Mesenchymal stem cell (in vitro differentiated cells and primary cell): ENCODE measurements at places on chromosomes 6 and 20.

DNA sequence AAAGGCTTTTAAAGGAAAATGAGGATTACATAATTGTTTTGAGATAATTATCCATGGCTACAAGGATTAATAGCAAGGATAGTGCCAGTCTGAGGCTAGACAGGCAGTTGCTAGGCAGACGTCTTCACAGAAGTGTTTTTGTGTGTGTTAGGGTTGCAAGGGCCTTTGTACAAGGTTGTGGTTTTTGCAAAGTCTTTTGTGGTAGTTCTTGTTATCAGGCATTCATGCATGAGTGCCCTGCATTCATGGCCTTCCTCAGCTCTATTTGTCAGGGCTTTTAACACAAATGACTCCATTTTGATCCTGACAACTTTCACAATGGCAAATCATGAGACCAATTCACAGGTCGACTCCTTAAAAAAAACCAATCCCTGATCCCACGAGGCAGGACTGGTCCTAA lies 68.1 kb upstream of the TXNDC5 start:
- DNase-seq = no peak

DNA sequence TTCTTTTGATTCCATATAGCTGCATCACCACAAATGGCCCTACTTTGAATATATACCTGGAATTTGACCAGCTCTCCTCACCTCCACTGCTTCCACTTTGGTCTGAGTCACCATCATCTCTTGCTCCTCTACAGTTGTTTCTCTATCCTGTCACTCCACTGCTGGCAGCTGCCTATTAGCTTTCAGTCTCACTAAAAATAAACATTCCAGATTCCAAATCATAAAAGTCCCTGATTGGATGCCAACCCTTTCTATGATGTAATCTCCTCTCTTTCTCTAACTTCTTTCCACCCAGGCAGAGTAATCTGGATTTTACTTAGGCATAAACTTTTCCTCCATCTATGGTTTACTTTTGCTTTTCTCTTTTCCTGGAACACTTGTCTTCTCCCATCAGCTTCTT lies 49.1 kb downstream of the RFPL4B start:
- DNase-seq = no peak

DNA sequence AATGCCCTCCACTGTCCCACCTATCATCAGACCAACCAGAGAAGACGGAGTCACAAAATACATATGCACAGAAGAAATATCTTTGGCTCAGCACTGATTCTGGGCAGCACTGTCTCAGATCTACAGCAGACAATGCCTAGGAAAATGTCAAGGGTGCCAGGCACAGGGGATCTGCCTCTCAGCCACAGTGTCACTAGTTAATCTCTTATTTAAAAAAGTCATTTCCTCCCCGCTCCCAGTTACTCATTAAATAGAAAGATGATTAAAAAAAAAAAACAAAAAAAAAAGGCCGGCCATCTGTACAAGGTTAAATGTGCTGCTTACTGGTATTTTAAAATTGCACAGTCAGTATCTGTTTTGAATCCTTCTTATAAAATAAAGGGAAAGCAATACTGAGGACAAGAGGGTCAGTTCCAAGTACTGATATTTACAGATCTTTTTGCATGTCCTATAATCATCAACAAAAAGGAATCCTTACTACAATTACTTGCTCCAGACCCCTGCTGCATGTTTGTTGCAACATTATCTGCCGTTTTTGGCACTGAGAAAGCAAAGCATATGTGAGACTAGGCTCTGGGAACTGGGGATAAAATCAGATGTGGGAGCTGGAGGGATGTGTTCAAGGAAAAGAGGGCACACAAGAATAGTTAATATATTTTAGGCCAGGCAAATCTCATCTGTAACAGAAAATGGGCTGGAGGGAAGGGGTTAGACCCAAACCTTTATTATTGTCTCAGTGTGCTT lies 299.3 kb downstream of the KIF16B start:
- DNase-seq = no peak

DNA sequence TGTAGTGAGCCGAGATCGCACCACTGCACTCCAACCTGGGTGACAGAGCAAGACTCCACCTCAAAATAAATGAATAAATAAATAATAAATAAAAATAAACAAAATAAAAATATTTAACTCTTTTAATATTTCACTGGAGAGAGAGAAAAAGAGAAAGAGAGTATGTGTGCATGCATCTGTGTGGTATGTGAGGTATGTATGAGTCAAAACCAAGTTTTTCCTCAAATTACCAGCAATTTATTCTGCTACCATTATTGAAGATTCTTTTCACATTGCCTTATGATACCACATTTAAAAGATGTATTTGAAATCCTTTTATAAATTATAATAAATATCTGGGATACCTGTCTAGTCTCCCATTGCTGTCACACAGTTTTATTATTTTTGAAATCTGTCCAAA lies 122.1 kb downstream of the CD164 start:
- no peak for DNase-seq

GRCh38 chr6:158414851-158415262 lies 102.6 kb downstream of the TULP4 start:
- peak; percentile 42 for DNase-seq
